ENCODE measurements at places on chromosomes 1 and 21. TPM values are rescaled to one million over a fixed set of nuclear protein-coding genes. Genes with fewer than 3 reads are reported as not detected.

DNA sequence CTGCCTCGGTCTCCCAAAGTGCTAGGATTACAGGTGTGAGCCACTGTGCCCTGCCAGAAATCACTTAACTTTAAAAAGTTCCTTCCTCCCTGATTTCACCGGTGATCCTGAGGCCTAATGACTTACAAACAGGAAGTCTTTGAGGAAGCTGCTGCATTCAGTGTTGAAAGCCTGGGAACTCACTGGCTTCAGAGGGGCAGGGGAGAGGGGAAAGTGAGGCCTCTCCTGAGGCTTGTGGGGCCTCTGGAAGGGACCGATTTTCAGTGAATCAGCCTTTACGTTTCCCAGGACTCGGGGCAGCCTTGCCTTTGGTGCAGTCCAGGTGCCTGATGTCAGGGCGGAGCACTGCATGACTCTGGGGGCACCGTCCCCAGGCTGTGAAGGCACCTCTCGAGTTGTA lies 30.1 kb upstream of the ARHGEF10L start:
- DNase-seq = no peak

DNA sequence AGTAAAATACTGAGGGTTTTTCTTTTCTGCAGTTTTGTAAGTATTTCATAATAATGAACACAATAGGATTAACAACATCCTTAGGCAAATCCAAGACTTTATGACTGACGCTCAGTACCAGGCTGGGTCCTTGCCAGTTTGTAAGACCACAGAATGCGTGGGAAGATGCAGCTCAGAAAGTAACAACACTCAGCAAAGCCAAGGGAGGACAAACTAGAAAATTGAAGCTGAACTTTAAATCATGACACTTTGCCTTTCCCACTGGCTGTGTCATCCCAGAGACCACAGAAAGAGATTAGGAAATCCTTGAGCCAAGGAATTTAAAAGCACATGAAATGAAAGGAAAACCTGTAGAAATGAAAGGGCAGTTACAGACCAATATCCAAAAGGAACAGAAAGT lies 426.3 kb upstream of the CHRM3 start:
- DNase-seq = no peak

DNA sequence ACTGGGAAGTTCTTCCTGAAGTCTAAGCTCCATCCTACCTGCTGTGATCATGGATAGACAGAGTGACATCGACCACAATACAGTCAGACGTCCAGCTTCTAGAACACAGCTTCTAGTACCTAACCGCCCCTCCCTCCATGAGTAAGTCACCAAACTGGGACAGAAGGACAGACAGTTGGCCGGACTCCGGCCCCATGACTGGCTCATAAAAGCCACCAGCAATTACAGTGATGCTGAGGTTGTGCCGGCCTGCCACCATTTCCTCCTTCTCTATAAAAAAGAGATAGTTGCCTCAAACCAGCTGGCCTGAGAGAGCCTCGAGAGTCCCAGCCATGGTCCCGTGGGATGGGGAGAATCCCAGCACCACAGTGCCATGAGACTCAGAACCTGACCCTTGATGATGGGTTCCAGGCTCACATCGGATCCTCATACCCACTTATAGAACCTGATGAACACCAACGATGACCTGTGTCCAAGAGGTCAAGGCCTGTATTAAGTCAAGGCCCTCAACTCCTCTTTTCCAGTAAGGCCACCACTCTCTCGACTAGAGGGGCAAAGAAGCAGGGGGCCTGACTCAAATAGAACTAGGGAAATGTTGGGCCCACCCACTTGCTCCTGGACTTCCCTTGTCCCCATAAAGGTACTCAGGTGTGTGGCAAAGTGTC lies 3.4 kb downstream of the MEF2D start:
- no peak for DNase-seq

GRCh38 chr1:47782414-47783166 lies 214.6 kb downstream of the TRABD2B start:
- no peak for DNase-seq

GRCh38 chr1:37914719-37915475 lies 32.0 kb downstream of the INPP5B start:
- DNase-seq = no peak

- peak; percentile 19 for DNase-seq
Observed at GRCh38 chr21:44397431-44398031, 44.1 kb downstream of the TRPM2 start.

- peak; percentile 23 for DNase-seq
Observed at GRCh38 chr1:35768350-35769187, 1.2 kb downstream of the CLSPN start.

- DNase-seq = no peak
Observed at GRCh38 chr1:151210830-151211229, 12.5 kb downstream of the PIP5K1A start.

DNA sequence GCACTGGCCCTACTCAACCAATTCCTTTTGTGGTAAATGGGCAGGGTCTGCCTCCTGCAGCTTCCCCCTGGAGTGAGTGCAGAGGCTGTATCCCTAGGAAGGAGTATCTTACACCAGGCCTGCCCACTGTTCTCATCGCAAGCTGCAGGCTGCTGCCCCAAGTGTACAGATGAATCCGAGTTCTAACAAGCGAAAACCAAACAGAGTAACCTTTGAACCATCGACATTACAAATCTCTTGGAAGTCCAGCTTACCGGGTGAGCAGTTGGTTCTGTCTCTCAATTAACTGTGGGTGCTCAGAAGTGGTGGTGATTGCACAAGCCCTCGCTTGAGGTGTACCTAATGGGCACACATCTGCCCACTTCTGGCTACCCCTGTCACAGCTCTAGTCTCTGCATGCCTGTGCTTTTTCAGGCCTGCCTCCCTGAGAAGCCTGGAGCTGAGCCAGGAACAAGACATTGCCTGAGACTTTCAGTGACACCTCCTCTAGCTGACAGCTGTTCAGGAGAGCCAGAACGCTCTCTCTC lies 22.7 kb downstream of the INAVA start:
- no peak for DNase-seq

- DNase-seq = peak; percentile 35
Observed at GRCh38 chr1:228207851-228208821, at the start of gene OBSCN. Gene OBSCN, plus strand, starts transcription at chr1:228208044. Its CDS starts 3,740 bp downstream, at chr1:228211784.

DNA sequence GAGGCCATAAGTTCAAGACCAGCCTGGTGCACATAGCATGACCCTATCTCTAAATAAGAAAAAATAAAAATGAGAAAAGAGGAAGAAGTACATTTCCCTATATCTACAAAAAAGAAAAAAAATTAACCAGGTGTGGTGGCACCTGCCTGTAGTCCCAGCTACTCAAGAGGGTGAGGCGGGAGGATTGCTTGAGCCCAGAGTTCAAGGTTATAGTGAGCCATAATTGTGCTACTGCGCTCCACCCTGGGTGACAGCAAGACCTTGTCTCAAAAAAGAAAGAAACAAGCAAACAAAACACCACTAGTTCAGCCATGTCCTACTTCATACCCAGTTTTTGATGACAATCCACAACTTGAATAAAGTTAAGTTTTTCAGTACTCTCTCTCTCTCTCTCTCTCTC lies 30.7 kb upstream of the TDRD10 start:
- no peak for DNase-seq

Gene HSF2BP
- total RNA-seq = 2.3 TPM

Gene VAV3
- 11.3 TPM for total RNA-seq

Gene RGS16
- 15.4 TPM for total RNA-seq
